Renal cortical epithelial cell (primary cell): ENCODE measurements at places on chromosomes 11 and 22.

DNA sequence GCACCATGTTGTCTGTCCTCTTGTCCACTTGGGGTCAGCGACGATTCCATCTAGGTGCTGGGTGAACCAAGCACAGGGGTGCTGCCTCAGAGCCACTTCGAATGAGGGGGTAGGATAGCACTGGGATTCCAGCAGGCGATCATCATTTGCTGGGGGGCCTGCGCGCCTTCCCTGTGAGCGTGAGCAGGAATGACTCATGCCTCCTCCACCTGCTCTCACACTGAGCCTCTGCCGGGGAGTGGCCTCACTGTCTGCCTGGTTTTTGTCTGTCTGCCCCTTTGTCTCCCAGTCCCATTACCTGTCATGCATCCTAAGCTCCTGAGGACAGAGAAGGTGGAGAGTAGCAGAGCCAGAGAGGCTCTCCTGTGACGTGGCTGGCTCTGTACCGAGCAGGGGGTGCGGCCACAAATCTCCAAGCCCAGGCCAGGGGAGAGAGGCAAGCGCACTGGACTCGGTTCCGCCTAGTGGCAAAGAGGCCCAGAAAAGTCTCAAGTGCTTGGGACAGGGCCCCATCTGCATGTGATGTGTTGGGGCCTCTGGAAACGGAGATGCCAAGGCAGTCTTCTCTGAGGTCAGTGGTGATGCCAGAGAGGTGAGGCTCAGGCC lies 30.8 kb downstream of the RSPH14 start:
- DNase-seq = no peak

GRCh38 chr22:26287382-26288225 lies 118.3 kb downstream of the SEZ6L start:
- DNase-seq = no peak

GRCh38 chr11:66289548-66290329 lies 796 bp upstream of the YIF1A start:
- no peak for DNase-seq

GRCh38 chr11:104467404-104467803 lies 303.5 kb upstream of the PDGFD start:
- no peak for DNase-seq

- no peak for DNase-seq
These were observed 134.7 kb downstream of the JRKL start for GRCh38 chr11:96524475-96524874.

GRCh38 chr11:70721006-70721405 lies 322.7 kb downstream of the CTTN start:
- no peak for DNase-seq
